ENCODE measurements at places on chromosomes 16 and 17.

DNA sequence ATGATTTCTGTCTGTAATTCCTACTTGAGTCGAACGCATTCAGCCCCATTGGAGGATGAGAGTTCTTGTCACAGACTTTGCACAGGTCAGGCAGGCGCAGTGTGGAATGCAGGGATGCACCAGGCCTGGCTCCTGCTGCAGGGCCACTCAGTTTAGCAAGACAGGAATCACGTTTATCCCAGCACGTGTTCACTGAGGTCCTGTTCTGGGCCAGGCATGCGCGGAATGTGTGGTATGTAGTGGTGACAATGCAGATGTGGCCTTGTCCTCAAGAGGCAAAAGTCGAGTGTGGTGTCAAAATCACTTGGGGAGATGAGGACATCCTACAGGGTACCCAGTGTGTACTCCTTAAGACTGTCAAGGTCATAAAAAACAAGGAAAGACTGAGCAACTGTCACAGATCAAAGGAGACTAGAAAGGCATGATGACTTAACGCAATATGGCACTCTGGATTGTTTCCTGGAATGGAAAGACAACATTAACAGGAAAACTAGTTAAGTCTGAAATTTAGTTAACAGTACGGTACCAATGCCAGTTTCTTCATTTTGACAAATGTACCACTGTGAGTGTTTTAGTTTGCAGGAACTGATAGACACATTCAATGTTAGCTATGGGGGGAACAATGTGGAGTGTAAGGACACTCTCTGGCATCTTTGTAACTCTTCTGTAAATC, 121.5 kb upstream of the ADAMTS18 start:
- DNase-seq, result no peak

- peak; percentile 84 for DNase-seq
These were observed 3.3 kb downstream of the POLR3E start for GRCh38 chr16:22300427-22301071.

DNA sequence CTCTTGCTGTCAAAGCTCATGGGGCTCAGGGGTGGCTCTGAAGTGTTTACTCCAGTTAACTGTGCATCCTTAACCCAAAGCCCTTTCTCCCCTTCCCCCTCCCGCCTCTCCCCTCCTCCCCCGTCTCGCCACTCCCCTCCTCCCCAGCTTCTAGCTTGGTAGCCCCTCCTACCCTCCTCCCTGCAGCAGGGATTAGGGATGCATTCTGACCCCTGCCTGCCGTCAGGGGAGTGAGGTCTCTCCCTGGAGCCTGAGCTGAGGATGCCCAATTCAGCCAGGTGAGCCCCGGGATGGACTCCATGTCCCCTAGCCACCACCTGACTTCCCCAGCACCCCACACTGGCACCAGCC, 1.6 kb downstream of the HS3ST6 start:
- DNase-seq, result no peak

DNA sequence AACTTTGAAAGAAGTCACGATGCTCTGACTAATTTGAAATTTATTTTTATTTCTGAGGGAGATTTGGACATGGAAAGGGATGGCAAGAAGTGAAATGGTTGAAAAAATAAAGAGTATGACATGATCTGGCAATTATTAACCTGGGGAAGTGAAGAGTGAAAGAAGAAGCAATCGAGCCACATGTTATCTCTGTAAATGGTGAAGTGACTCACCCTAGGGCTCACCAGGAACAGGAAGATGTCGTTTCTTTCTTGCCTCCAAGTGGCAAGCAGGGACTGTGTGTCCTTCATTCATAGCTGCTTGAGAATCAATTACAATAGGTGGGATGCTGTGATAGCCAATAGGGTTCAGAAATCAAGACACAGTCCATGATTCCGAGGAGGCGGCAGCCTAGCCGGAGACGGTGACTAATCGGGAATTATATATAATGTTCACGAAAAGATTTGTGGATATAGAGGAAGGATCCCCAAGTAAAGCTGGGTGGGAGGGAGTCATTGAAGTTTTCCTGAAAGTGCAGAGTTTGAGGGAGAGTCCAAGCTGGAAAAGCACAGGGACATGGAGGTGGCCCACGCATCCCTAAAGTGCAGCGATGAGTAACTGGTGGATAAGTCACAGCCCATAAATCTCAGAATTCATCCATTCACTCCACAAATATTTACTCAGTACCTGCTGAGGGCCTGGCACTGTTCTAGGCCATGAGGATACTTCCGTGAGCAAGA, 18.2 kb upstream of the KRT20 start:
- DNase-seq, result peak; percentile 44

GRCh38 chr16:54174201-54174600, 112.4 kb downstream of the IRX3 start:
- no peak for DNase-seq

- DNase-seq, result no peak
These were observed 736 bp downstream of the CNP start for GRCh38 chr17:41967141-41967920.

DNA sequence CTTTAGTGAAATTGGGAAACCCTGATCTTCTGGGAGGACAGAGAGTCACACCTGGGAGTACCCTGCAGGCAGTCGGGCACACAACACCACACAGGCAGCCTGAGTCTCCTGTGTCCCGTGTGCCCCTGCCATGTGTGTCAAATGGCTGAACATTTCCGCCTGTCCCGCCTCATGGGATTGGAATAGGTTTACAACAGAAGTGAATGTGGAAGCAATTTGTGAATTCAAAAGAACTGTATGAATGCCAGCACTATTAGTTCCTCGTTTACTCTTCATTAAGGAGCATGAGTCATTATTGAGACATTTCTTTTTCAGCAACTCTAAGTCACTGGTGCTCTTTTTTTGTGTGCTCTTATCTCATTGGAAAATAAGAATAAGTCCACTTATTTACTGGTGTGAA, 226.5 kb downstream of the PMP22 start:
- no peak for DNase-seq

DNA sequence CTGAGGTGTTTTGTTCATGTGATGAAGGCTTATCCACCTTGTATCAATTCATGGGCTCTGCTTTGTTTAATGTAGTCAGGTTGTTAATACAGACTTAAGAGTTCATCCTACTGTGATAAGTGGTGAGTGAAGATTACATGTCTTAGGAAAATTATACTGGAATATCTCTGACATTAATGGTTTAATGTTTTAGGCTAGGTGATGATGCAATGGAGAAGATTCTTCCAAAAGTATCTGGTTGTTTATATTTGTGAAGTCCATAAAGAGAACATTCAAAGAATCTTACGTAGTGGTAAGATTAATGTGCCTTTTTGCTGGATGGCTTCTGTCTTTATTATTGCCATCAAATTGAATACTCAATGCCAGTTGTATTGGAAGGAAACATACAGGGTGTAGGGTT, 236.4 kb downstream of the BCAS3 start:
- no peak for DNase-seq

- DNase-seq, result peak; percentile 37
These were observed 10.2 kb downstream of the HOXB1 start for GRCh38 chr17:48520631-48521079.

GRCh38 chr17:78839762-78840529, 668 bp downstream of the USP36 start:
- DNase-seq, result peak; percentile 62

DNA sequence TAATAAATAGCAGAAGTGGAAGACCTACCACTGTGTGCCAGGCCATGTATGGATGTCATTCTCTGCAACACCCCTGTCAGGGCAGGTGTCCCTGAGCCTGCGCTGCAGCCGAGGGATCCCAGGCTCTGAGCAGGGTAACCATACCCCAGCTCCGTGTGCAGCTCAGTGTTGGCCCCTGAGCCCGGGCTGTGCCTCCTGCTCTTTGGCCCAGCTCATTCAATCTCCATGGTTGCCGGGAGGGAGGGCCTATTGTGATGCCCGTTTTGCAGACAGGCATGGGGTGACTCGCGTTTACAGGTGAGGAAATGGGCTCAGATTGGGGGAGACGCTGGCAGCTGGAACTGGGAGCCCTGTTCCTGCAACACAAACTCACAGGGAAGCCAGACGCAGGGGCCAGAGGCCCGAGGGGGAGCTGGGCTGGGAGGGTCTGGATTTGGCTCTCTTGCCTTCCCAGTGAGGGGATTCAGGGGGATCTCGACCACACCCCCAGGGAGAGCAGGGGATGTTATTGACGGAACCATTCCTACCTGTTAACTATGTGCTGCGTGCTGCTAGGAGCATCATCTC, 190.5 kb downstream of the IRF8 start:
- no peak for DNase-seq

DNA sequence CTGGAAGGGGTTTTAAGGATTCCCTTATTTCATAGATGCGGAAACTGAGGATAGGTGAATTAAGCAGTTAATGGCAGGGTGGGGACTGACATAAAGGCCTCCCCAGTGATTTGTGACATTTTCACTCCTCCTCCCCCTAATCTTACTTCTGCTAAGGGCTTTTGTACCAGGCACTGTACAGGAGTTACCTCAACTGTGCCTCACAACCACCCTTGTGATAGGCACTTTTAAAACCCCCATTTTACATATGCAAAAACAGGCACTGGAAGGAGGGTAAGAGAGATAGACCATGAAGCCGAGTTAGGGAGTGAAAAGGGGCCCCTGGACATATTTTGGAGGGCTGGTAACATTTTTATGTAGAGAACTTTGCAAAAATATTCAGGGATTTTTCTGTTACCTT, 862 bp upstream of the GDE1 start:
- DNase-seq, result no peak
